ENCODE measurements at places on chromosomes 11 and 22.

- peak; percentile 25 for DNase-seq
Observed at GRCh38 chr11:126310200-126310991, 6.5 kb downstream of the DCPS start.

DNA sequence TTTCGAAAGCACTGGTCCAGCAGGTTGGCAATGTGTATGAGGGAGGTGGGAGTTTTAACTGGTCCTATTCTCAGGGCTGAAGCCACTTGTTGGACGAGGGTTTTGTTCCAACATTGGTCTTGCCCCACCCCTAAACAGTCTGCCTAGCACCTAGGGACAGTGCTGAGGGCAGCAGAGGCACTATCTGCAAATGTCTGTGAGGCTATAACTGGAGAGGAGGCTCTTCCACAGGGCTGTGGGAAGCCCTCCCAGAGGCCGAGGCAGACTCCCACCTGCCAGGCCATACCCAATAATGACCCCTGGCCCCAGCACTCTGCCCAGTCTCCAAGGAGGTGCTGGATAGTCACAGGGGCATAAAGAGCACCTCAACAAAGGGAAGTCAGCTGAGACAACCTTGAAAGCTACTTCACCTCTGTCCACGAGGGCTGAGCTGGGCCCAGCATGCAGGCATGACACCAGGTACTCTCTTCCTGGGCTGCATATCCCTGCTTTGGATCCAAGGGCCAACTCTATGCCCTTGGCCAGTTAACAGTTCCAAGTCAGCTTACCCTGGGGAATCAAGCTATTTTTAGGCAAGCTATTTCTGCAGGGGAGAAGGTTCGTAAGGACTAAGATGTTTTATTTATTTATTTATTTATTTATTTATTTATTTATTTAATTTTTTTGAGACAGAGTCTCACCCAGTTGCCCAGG is 40.2 kb upstream of the SLC25A1 start:
- DNase-seq, result no peak

GRCh38 chr11:120219938-120220746 is 9.3 kb downstream of the OAF start:
- no peak for DNase-seq

- no peak for DNase-seq
Observed at GRCh38 chr11:69001243-69002081, 11.6 kb downstream of the MRGPRF start.

DNA sequence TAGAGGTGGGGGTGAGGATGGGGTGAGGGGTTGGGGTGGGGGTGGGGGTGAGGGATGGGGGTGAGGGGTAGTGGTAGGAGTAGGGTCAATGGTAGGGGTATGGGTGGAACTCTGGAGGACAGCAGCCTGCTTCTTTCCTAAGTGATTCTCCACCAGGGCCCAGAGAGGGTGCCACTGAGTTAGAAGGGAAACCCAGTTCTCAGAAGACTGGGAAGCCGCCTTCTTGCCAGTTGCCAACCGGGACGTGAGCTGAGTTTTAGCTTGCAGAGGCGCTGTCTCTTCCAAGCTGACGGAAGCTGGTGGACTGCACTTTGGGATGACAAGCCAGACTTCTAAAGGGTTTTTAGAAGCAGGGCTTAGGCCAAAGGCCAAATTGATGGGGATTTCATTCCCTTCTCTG is 104.4 kb downstream of the NAT10 start:
- DNase-seq, result no peak

GRCh38 chr11:100908746-100909145 is 220.9 kb downstream of the PGR start:
- DNase-seq, result no peak

DNA sequence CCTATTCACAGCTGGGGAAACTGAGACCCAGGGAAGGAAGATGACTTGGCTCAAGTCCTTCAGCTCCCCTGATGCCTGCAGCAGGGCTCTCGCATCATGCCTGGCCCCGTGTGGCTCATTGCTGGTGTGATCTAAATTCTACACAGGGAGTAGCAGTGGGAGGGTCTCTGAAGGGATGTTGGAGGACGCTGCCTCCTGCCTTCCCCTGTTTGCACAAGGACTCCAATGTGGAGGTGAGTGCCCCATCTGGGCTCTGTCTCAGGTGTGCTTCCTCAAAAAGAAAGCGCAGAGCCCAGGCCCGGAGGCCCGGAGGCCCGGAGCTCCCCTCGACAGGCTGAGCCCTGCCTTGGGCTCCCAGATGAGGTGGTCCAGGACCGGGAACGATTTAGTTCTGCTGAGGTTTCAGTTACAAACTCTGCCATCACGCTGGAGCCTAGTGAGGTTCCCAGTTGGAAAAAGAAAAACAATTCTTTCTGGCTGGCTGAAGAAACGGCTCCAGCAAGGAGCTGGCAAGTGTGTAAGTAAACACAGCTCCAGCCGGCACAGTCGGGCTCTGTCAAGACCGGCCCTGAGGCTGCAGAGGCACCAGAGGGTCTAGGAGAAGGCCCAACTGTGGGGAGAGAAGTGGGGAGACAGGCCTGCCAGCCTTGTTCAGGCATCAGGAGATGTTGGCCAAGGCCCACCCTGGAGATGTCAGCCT is 49.8 kb downstream of the NAT10 start:
- DNase-seq, result no peak

- DNase-seq, result no peak
Observed at GRCh38 chr11:7696424-7696823, 9.9 kb downstream of the OVCH2 start.

DNA sequence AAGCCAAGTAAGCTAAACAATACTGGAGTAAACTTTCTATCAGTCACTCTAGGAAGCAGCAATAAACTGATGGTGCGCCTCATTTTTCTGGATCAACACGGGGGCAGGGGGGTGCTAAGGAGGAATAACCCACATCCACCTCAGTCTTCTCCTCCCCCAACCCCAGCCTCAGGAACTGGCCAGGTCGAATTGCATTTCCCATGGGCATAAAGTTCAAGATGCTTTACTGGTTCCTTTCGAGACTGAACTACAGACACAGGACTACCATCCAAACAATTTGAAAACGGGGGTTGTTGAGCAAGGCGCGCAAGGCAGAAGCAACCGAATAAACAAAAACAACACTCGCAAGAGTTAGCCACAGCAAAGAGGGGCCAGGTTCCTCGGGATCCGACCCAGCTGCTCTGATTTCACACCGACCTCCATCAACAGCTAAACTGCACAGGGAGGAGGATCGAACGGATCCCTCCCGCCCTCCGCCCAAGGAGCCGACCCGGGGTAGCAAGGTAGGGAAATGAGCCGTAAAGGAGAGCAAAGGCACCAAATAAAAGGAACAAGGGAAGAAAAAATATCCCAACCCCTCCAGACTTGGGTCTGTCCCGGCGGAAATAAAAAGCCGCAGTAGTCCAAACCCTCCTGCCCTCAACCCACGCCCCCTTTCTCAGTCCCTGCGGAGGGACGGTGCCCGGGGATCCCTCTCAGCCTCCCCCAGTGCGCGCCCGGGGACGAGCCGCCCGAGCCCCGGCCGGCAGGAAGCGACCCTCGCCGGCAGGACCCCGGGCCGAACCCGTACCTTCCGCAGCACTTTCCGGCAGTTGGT is 801 bp downstream of the SESN3 start:
- peak; percentile 6 for DNase-seq

- no peak for DNase-seq
Observed at GRCh38 chr11:35367491-35367890, 51.9 kb downstream of the SLC1A2 start.

- no peak for DNase-seq
Observed at GRCh38 chr11:28584992-28585391, 476.8 kb downstream of the METTL15 start.

- DNase-seq, result no peak
Observed at GRCh38 chr11:19080579-19080993, 20.1 kb upstream of the MRGPRX2 start.

- DNase-seq, result no peak
Observed at GRCh38 chr22:31083923-31084810, 3.0 kb downstream of the SMTN start.

GRCh38 chr11:76918941-76919386 is 58.2 kb downstream of the ACER3 start:
- DNase-seq, result no peak

GRCh38 chr22:20980938-20981722 is 967 bp upstream of the LZTR1 start:
- no peak for DNase-seq

- DNase-seq, result no peak
Observed at GRCh38 chr11:115869780-115870431, 365.7 kb upstream of the CADM1 start.

DNA sequence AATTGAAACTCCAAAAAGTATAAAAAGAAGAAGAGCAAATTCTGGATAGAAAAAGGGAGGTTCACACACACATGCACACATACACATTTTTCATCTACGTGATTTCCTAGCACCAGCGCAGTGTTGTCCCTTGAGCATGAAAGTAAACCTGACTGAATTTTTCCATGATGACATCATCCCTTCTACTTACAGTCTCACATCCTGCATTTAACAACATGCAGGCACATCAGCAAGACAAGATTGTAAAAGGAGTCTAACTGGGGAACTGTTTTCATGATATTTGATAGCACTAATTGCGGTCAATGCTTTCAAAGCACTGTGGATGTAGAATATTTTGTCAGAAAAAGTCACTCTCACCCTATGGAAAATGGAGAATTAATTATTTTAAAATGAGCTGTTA is 36.6 kb downstream of the GAS2 start:
- no peak for DNase-seq

- no peak for DNase-seq
Observed at GRCh38 chr11:66287211-66287888, 1.6 kb downstream of the YIF1A start.
